ENCODE measurements at places on chromosomes 11 and 22. TPM values are rescaled to one million over a fixed set of nuclear protein-coding genes. Genes with fewer than 3 reads are reported as not detected.

DNA sequence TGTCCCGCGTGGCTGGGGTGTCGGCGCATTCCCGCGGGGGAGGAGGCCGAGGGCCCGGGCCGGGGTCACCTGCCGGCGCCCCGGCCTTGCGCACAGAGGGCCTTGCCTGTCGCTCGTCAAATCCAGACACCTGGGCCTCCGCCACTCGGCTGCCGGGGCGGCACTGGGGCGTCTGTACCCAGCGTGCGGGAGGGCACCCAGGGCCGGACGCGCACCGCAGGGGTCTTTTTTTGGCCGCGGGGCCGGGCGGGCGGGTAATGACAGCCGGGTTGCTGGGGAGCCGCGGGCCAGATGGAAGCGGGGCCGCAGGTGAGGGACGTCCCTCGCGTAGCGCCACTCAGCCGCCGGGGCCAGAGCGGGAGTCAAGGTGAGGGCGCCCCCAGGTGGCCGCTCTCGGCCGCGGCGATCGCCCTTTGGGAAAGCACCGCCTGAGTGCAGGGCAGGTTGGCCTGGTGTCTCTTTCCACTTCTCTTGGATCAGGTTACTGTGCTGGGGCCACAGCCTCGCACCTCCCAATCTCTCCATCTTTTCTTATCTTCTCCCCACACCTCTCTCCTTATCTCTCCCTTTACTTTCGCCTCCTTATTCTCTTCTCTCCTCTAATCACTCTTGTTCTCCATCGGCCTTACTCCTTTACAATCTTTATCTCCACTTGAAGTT, 3.5 kb downstream of the PHLDB1 start:
- H3K36me3 ChIP-seq = peaks cover 26% of the 10 kb centered on the region
- DNase-seq = peak; percentile 95
- H3K4me1 ChIP-seq = peaks cover 21% of the 10 kb centered on the region

- H3K36me3 ChIP-seq = no peaks in the 10 kb centered on the region
- no peak for DNase-seq
- H3K4me1 ChIP-seq = no peaks in the 10 kb centered on the region
- no peaks in the 10 kb centered on the region for H3K27me3 ChIP-seq
- H3K4me3 ChIP-seq = no peak overlapping the region
- H3K27ac ChIP-seq = no peak overlapping the region
These were observed 32.6 kb upstream of the CRYBB3 start for GRCh38 chr22:25167082-25167481.

GRCh38 chr11:75502138-75502537, 23.6 kb downstream of the GDPD5 start:
- no peaks in the 10 kb centered on the region for H3K27me3 ChIP-seq
- no peaks in the 10 kb centered on the region for H3K36me3 ChIP-seq
- H3K4me3 ChIP-seq = no peak overlapping the region
- no peak for DNase-seq
- no peak overlapping the region for H3K27ac ChIP-seq

- no peaks in the 10 kb centered on the region for H3K27me3 ChIP-seq
- H3K36me3 ChIP-seq = no peaks in the 10 kb centered on the region
- peaks cover 6% of the 10 kb centered on the region for H3K4me1 ChIP-seq
- DNase-seq = no peak
- H3K4me3 ChIP-seq = no peak overlapping the region
- H3K27ac ChIP-seq = peak overlapping the region; percentile 3
These were observed 63.4 kb downstream of the KCNJ1 start for GRCh38 chr11:128803449-128804245.

Gene TSGA10IP
- total RNA-seq = 0.24 TPM

DNA sequence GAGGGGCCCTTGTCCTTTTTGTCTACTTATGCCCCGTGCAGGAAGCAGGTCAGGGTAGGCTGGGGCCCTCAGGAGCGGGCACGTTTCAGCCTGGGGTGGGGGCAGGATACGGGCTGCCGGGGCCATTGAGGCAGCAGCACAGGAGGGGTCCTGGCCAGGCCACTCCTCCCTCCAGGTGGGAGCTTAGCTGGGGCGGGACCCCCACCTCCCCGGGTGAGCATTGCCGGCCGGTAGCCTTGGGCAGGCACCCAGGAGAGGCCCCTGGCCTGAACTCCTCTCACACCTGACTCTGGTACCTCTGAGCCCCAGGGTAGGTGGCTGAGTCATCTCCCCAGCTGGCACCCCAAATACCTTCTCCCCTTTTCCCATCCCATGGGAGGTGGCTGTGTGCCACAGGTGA, 5.0 kb upstream of the MUC6 start:
- DNase-seq = peak; percentile 23
- H3K4me3 ChIP-seq = no peak overlapping the region
- no peaks in the 10 kb centered on the region for H3K4me1 ChIP-seq
- peaks cover 25% of the 10 kb centered on the region for H3K27me3 ChIP-seq

- H3K36me3 ChIP-seq = no peaks in the 10 kb centered on the region
- H3K4me1 ChIP-seq = no peaks in the 10 kb centered on the region
- no peak overlapping the region for H3K27ac ChIP-seq
- H3K27me3 ChIP-seq = no peaks in the 10 kb centered on the region
These were observed 3.7 kb upstream of the MUC5AC start for GRCh38 chr11:1153951-1154493.

DNA sequence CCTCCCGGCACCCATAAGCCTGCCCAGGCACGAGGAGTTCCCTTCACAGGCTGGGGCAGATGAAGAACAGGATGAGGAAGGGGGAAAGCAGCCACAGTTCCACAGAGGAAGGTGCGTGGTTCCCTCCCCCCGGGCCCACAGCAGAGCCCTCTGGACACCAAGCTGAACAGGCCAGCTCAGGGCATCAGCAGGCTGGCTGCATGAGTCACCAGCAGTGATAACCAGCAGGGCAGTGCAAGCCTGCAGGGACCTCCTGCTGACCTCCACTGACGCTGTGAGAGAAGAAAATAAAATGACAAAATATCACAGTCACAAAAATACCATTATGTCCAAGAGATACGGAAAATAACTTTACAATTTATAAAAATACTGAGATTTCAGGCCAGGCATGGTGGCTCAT, 11.5 kb downstream of the RTL6 start:
- H3K4me1 ChIP-seq = peaks cover under 1% of the 10 kb centered on the region
- no peaks in the 10 kb centered on the region for H3K36me3 ChIP-seq
- H3K27ac ChIP-seq = no peak overlapping the region
- H3K4me3 ChIP-seq = no peak overlapping the region
- DNase-seq = no peak
- no peaks in the 10 kb centered on the region for H3K27me3 ChIP-seq

Gene IGF2
- 25.7 TPM for total RNA-seq

DNA sequence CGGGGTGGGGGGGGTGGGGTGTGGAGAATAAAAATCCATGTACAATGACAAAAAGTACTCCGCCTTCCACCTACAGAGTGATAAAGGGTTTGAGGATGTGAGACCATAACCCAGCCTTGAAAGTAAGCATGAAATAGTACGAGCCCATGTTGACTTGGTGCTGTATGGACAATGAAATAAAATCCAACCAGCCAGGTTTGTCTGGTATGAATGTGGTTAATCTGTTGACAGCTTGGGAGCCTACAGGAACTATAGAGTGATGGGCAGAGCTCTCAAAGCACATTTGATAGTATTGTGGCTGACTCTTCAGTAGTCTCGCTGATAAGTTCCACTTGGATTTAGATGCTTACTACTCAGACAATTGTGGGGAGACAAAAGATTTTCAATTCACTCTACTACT, 48.8 kb upstream of the CD44 start:
- H3K4me3 ChIP-seq = no peak overlapping the region
- peaks cover 15% of the 10 kb centered on the region for H3K4me1 ChIP-seq
- H3K36me3 ChIP-seq = no peaks in the 10 kb centered on the region
- DNase-seq = no peak
- no peak overlapping the region for H3K27ac ChIP-seq

DNA sequence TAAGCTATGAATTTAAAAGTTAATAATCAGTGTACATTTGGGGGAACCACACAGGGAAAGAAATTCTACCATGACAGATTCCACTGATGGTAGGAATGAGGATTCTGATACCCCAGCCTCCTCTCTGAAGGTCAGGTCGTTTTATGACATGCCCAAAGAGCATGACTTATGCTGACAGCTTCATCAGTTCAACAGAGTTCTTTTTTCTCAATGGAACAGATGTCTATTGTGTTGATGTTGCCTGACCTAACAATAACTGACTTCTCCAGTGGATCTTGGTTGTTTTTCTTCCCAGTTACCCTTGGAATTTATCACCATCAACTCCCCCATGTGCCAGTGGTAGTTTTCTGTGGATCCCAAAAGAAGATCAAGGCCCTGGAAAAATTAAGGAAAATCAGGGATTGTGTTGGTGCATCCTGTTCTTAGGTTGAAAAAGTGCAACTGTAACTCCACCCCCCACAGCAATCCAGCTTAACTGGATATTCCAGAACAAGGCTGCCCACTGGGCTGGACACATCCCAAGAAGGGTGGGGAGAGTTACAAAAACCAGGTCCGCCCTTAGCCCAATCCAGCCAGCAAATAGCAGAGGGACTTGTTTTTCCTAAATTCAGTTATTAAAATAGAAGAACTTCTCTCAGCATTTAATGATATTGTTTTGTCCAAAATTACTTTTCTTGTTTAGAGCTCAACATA, 31.5 kb upstream of the CAT start:
- no peak overlapping the region for H3K4me3 ChIP-seq
- no peaks in the 10 kb centered on the region for H3K36me3 ChIP-seq
- H3K27ac ChIP-seq = no peak overlapping the region
- no peak for DNase-seq
- H3K4me1 ChIP-seq = no peaks in the 10 kb centered on the region

DNA sequence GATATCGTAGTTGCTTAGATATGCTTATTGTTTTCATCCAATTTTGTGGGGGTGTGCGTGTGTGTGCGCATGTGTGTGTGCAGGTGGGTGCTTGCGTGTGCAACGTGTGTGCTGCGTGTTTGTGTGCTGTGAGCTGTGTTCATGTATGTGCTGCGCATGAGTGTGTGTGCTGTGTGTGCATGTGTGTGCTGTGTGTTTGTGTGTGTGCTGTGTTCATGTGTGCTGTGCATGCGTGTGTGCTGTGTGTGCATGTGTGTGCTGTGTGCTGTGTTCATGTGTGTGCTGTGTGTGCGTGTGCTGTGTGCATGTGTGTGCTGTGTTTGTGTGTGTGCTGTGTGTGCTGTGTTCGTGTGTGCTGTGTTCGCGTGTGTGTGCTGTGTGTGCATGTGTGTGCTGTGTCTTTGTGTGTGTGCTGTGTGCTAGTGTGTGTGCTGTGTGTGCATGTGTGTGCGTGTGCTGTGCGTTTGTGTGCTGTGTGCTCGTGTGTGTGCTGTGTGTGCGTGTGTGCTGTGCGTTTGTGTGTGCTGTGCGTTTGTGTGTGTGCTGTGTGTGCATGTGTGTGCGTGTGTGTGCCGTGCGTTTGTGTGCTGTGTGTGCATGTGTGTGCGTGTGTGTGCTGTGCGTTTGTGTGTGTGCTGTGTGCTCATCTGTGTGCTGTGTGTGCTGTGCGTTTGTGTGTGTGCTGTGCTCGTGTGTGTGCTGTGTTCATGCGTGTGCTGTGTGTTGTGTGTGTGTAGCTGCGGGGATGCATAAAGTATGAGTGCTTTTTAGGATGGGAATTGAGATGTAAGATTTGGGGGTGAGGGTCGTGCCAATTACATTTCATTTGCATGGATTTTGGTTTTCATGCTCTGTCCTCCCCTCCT, 7.6 kb downstream of the IGF2 start:
- H3K27ac ChIP-seq = no peak overlapping the region
- no peak for DNase-seq
- H3K4me3 ChIP-seq = no peak overlapping the region
- no peaks in the 10 kb centered on the region for H3K36me3 ChIP-seq
- peaks cover under 1% of the 10 kb centered on the region for H3K4me1 ChIP-seq

Gene TMEM121B
- total RNA-seq = 0.77 TPM

Gene KCNJ5
- 4.8 TPM for total RNA-seq

GRCh38 chr11:2794968-2795322, 90.6 kb downstream of the CDKN1C start:
- no peak overlapping the region for H3K27ac ChIP-seq
- no peaks in the 10 kb centered on the region for H3K36me3 ChIP-seq
- peak; percentile 44 for DNase-seq
- no peaks in the 10 kb centered on the region for H3K27me3 ChIP-seq
- no peak overlapping the region for H3K4me3 ChIP-seq
- peaks cover 15% of the 10 kb centered on the region for H3K4me1 ChIP-seq

Gene MMP8
- total RNA-seq = 25.4 TPM

Gene RHOD
- total RNA-seq = 6.3 TPM

DNA sequence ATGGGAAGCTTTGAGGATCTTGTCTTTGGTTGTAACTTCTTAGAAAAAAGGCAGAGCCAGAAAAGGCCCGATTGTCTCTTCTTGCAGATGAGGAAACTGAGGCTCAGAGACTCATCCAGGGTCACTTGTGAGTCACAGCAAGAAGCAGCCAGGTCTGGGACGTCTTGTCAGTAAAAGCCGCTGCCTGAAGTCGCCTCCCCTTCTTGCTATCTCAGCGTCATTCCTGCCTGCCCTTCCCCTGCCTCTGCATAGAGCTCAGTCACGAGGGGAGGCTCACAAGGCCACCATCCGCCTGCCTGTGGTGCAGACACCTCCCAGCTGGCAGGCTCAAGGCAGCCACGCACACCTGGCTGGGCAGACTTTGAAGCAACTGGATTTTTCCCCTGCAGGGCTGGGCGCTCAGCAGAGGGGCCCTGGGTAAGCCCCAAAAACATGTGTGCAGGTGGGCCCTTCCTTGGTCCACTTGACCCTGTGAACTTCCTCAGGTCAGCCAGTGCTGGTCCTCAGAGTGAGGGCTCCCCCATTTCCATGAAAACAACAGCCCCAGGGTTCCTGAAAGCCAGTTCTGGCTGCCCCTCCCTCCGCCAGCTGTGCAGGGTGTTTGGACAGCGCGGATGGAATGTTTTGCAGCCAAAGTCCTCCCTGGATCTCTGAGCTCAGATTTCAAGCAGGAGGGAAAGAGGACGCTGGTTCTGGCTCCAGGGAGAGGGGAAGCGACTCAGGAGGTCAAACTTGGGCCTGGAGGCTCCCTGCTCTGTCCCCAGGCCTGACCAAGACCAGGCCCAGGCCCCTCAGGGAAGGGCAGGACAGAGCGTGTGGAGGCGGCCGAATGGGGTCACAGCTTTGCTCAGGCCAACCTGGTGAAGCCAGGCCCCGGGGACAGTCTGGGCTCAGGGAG, 6.0 kb upstream of the RAB3IL1 start:
- H3K36me3 ChIP-seq = no peaks in the 10 kb centered on the region
- H3K27ac ChIP-seq = no peak overlapping the region
- peaks cover 15% of the 10 kb centered on the region for H3K27me3 ChIP-seq

Gene KIRREL3
- total RNA-seq = 1.4 TPM

DNA sequence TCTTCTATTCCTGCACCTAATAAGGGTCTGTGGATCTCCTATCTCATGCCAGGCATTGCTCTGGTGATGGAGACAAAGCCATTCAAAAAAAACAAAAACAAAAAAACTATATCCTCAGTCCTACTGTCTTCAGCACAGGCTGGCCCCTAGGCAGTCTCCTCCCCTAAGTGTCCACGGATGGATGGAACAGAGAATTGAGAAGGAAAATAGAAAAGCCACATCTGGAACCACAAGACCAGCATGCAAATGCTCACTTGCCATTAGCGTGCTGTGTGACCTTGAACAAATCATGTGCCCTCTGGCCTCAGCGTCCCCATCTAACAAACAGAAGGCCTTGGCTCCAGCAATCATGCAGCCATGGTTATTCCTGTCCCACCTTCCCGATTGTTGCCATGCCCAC, 32.7 kb upstream of the CD82 start:
- H3K27me3 ChIP-seq = no peaks in the 10 kb centered on the region
- no peak overlapping the region for H3K27ac ChIP-seq
- H3K4me1 ChIP-seq = no peaks in the 10 kb centered on the region
- no peak for DNase-seq
- H3K36me3 ChIP-seq = no peaks in the 10 kb centered on the region

Gene PANX3
- not detected for total RNA-seq

GRCh38 chr11:86192519-86193257, 51.9 kb upstream of the EED start:
- H3K36me3 ChIP-seq = no peaks in the 10 kb centered on the region
- H3K4me1 ChIP-seq = peaks cover 20% of the 10 kb centered on the region
- peak overlapping the region; percentile 77 for H3K27ac ChIP-seq
- no peak for DNase-seq
